ENCODE measurements at places on chromosomes 7 and 10. TPM values are rescaled to one million over a fixed set of nuclear protein-coding genes. Genes with fewer than 3 reads are reported as not detected.

- no peak for DNase-seq
Measured at GRCh38 chr10:93954726-93955363, 38.9 kb upstream of the PLCE1 start.

The COBL gene
- 5.8 TPM for polyA plus RNA-seq

The PTN gene
- polyA plus RNA-seq, result 66.6 TPM

GRCh38 chr10:77710759-77711682 lies 73.4 kb upstream of the KCNMA1 start:
- DNase-seq, result peak; percentile 31

All from right lung (tissue), 10 donors.